ENCODE measurements at places on chromosomes 5 and 9.

- DNase-seq = peak; percentile 56
These were observed 19.3 kb upstream of the PIP5K1B start for GRCh38 chr9:68685770-68686169.

DNA sequence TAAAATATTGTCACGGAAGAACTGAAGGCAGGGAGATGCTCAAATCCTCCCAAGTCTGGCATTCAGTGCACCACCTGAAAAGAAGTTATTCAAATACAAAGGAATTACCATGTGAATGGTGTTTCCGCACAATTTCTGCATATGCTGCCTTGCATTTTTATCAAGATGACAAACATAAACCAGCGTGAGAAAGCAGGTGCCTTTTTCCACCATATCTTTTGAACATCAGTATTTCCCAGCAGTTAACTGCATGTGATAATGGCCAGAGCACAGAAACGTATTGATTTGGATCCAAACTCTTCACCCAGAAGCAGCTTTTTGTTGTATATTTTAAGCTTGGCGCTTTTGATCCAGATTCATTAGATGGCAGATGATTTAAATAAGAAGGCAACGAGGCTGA, 808.0 kb downstream of the TLE1 start:
- no peak for DNase-seq

GRCh38 chr9:2289263-2289662, 274.1 kb downstream of the SMARCA2 start:
- DNase-seq = no peak

GRCh38 chr9:87502391-87503221, 4.9 kb downstream of the DAPK1 start:
- no peak for DNase-seq

- no peak for DNase-seq
These were observed 46.2 kb downstream of the RNF145 start for GRCh38 chr5:159163027-159163700.

- no peak for DNase-seq
These were observed 194.1 kb upstream of the PTPRD start for GRCh38 chr9:10806868-10807267.

DNA sequence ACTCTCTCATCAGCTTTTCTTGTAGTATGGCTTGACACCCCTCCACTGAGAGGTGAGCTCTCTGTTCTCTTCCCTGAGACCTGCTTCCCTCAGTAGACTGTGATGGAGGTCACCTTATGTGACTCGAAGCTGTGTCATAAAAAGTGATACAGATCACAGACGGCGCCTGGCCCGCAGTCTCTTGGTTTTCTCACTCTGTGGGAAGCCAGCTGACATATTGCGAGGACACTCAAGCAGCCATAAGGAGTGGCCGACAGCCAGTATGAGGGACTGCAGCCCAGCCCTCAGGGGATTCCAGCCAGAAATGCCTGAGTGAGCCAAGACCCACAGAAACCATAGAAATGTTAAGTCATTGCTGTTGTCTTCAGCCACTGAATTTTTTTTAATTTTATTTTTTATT, 38.0 kb downstream of the GADD45G start:
- no peak for DNase-seq

- no peak for DNase-seq
These were observed 78.2 kb upstream of the GNA14 start for GRCh38 chr9:77726289-77726688.

- DNase-seq = no peak
These were observed 8.5 kb downstream of the RNU6ATAC start for GRCh38 chr9:134155812-134156377.

DNA sequence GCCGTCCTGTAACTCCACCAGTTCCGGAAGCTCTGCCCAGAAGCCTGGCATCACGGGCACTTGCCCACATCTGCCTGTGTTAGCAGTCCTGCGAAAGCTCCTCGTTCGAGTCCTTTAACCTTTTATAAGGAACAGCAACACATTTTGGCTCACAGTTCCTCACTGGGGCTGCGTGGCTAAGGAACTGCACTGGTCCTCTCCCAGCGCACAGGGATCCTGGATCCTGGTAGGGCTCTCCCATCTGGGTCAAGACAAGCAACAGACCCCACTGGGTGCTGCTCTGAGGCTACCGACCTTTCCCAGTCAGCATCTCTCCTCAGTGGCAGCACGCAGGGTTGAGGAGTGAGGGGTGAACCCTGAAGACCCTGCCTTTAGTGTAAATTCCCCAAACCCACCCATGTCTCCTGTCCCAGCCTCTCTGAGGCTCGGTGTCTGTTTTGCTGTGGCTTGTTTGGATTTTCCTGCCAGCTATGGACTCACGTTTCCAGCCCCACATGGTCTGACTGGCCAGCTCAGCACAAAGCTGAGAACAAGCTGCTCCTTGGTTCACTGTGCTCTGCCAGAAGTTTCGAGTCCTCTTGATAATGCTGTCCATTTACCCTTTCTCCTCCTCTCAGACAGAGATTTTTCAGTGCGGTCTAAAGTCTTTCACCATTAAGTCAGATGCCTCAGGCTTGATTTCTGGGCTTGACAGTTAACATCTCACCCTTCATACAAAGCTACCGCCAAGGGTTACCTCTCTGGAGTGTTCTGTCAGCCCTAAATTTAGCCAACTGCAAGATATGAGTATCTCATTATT, 80.0 kb downstream of the AK8 start:
- DNase-seq = no peak

DNA sequence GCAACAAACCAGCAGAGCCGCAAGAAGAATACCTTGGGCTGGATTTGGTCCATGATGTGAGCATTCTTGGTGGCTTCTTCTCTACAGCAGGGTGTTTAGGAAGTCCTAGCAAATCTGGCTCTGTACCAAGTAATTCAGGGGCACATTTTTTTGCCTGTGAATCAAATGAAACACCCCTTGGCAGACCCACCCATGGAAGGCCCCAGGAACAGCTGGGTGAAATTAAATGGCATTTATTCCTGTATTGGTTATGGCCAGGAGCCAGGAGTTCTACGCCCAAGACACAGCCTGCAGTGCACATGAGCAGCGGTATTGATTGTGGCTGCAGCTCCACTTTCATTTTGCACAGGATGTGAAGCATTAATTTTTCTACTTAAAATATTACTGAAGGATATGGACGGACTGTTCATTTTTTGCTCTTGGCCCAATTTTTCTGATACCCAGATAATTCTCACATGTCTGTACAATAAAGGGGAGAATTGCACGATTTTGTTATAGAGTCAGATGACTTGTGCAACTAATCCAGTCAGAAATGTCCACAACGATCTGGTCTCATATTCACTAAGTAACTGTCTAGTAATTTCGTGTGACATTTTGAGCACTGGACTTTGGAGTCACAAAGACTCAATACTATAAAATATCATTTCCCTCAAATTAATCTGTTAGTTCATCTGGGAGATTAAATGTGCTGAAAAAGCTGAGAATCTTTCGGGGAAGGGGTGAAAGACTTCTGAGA, 120.7 kb upstream of the APC start:
- DNase-seq = no peak

DNA sequence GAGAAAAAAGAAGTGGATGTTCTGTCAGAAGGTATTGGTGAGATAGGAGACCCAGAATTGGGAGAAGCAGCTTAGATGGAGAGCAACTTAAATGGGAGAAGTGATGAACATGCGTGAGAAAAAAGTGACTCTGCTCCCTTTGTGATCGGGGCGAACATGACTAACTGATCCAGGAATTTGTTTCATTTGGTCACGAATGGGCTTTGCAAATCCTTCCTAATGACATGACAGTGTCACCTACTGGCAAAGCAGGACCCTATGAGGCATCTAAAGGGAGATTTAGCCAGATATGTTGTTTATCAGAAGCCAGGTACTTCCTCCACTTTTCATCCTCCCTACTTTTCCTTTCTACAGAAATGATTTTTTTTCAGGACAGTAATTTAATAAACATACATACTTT, 787.4 kb upstream of the RGMB start:
- DNase-seq = no peak

GRCh38 chr5:134550271-134551214, 25.1 kb downstream of the JADE2 start:
- DNase-seq = no peak

DNA sequence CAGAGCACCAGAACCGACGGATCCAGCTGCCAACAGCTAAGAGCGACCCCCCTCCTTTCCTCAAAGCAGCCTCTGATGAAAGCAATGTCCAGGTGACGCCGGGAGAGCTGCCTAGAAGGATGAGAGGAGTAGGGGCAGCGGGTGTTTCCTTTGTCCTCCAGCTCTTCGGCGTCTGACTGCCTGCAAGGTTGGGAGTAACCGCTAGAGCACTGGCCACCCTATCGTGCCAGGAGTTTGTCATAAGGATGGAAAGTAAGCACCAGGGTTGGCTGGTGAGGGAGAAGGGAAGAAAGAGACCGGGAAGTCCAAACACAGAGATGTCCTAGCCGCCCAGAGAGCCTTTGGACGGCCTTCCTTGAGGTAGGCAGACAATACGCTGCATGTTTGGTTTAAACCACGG, 10.8 kb downstream of the MRPL36 start:
- no peak for DNase-seq

All from HL-60 (cell line).